ENCODE measurements at places on chromosomes 13 and 19. TPM values are rescaled to one million over a fixed set of nuclear protein-coding genes. Genes with fewer than 3 reads are reported as not detected.

DNA sequence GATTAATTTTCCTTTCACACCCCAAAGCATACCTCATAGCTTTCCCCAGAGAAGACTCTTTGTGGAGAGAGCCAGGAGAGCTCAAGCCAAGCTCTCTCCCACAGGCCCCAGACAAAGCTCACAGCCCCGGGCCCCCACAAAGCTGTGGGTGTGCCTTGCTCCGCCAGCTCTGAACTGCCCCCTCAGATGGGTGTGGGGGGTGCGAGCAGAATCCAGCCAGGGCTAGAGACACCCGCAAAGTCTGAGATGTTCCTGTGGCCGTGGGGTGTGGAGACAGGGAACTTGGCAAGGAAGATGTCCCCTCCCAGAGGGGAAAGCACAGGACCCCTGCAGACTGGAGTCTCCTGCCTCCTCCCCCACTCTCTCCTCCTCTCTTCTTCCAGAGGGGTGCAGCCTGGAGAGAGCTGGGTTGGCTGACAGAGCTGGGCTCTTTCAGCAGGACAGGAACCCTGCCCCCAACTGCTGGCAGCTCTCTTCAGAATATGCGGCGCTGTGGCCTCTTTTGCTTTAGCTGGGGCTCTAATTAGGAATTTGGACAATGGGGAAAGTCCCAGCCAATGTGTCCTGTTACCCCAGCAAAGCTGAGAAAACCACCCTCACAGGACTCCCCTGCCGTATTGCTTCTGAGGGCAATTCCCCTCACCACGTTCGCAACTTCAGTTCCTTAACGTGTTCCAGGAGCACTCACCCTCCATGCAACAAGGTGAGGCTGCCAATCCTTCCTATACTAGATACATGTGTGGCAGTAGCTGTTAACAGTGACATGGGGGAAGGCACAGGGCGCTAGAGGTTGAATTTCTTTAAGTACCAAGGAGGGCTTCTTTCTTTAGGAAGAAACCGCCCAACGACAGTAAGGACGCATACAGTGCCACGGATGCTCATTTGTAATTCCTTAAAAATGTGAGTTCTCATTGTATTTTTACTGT, 170.0 kb downstream of the COL4A1 start:
- no peak for DNase-seq

- no peak for DNase-seq
Measured at GRCh38 chr19:33273881-33274662, 28.3 kb downstream of the CEBPA start.

Gene RNF225
- total RNA-seq, result 0.61 TPM

DNA sequence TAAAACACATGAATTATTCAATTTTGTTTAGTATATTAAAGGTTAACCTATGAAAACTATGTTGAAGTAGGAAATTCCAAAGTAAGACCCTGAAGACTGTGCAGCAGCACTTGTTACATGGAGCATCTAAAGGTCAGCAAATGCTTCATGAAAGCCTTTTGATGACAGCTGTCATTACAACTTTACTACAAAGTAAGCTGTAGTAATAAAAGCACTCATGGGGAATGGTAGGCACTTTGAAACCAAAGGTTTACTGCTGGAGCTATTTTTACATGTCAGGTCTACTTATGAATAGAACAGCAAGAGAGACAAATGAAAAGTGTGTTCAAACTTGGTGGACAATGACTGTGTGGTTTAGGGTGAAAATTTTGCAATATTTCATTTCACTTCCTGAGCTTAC, 672.5 kb upstream of the PCDH20 start:
- no peak for DNase-seq

Gene CNMD
- total RNA-seq, result not detected

GRCh38 chr13:87669379-87669978, 1.7 kb upstream of the SLITRK5 start:
- DNase-seq, result peak; percentile 43

Gene HRC
- not detected for total RNA-seq

- no peak for DNase-seq
Measured at GRCh38 chr19:20925481-20925880, 2.4 kb downstream of the ZNF85 start.

Gene CNN2
- total RNA-seq, result 206 TPM

- DNase-seq, result no peak
Measured at GRCh38 chr13:84279166-84279565, 396.9 kb upstream of the SLITRK1 start.

DNA sequence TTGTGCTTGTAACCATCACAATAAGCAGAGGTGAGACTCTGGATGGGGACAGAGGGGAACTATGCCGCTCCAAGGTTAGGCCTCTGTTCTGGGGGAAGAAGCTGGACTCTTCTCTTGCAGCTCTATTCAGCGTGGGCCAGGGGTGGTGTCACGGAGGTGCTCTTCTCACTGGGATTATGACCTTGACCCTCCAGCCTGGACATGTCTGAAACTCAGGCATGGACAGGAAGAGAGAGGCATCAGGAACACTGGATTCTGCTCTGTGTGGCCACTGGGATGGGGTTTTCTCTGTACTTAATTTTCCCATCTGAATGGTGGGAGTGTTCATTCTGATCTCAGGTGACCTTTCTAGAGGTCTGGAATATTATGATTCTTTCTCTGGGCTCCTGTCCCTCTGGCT, 7.6 kb downstream of the MEGF8 start:
- DNase-seq, result no peak

DNA sequence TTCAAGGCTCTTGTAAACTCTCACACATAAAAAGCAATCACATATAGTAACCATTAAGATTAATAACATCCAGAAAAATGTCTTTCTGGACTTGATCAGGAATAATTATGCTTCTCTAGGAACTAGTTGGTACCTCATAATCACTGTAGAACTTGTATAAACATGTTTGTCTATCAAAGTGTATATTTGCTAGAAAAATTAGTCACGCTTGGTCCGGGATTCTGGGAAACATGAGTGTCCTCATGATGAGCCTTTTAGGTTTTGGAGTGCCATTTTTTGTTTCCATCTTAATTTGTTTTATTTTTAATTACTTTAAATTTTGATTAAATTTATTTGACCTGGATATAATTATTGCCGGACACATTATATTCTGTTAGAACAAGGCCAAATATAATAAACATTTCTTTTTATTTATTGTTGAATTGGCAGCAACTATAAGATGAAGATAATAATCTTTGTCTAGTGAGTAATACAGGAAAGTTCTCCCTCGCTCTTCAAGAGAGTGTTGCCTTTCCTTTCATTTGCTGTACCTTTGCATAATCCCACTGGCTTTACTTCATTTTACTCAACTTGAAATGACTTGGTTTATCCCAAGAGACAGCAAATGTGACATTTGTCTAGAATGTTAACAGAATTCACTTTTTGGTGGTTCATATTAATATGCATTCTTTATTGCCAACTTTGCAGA, 207.0 kb downstream of the NALCN start:
- DNase-seq, result no peak

- no peak for DNase-seq
Measured at GRCh38 chr19:28351761-28352160, 861.2 kb downstream of the UQCRFS1 start.
